ENCODE measurements at places on chromosomes 7 and 10.

GRCh38 chr7:111650456-111650999, 88.2 kb upstream of the IMMP2L start:
- peak; percentile 76 for DNase-seq

- DNase-seq, result no peak
Measured at GRCh38 chr7:93923942-93924341, 2.4 kb downstream of the GNG11 start.

DNA sequence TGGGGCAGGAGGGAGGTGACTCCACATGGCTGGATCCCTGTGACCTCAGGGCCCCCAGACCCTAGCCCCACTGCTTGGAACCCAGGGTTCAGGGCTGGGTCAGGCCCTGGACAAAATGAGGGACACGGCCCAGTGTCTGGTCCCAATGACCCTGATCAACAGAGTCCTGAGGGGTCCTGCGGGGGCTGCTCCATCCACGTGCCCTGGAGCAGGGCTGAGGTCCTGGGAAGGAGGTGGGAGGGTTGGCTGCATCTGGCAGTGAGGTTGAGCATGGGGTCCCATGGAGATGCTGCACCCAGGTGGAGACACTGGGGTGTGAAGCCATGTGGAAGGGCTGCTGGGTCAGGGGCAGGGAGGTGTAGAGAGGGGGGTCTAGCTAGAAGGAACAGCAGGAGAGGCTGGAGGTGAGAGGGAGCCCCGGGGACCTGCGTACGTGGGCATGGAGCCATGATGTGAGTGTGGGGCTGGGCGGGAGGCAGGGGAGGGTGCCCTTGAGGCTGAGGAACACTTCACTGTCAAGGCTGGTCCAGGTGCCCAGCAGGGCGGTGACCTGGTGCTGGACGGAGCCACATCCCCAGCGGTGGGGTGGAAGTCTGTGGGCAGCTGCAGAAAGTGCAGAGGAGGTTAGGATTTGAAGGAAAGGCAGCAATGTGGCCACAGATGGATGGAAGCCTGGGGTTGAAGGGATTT, 604 bp downstream of the SCART1 start:
- no peak for DNase-seq

GRCh38 chr10:78653555-78653954, 415.2 kb upstream of the ZMIZ1 start:
- DNase-seq, result no peak

GRCh38 chr7:77765481-77765880, 32.8 kb downstream of the TMEM60 start:
- DNase-seq, result no peak

DNA sequence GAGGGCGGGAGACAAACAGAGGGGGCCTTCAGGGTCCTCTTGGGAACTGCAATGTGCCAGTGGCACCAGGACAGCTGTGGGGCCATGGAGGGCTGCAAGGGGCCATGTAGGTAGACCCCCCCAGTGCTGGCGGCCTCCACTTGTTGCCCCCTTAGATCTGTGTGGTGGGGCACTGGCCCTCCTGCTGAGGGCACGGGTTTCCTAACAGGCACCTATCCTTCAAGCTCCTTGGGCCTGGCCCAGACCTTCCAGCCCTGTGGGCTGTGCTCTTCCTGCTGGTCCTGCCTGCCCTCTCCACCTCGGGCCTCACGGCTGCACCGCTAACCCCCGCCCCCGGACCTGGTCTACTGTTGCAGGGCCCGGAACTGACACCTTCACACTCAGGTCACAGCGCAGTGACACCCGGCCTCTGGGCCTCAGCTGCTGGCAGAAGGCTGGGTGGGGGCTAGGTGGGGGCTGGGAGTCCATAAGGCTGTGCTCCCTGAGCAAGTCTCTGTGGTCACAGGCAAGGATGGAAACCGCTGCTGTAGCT, 12.6 kb downstream of the RASGEF1A start:
- no peak for DNase-seq

All from fibroblast of pulmonary artery (primary cell).